Stimulated activated CD8-positive, alpha-beta memory T cell treated with anti-CD3 and anti-CD28 coated beads, Interleukin-4, amount 100 ng/mL, for 1 hour (primary cell): ENCODE measurements at places on chromosomes 16 and 17.

- peak; percentile 25 for DNase-seq
Measured at GRCh38 chr17:7886227-7887037, 2.2 kb upstream of the CHD3 start.

- no peak for DNase-seq
Measured at GRCh38 chr16:73317321-73317857, 269.5 kb upstream of the ZFHX3 start.

- no peak for DNase-seq
Measured at GRCh38 chr16:27226476-27226875, 23.1 kb downstream of the KDM8 start.

GRCh38 chr17:21530311-21530710 lies 154.2 kb downstream of the KCNJ12 start:
- DNase-seq = no peak

DNA sequence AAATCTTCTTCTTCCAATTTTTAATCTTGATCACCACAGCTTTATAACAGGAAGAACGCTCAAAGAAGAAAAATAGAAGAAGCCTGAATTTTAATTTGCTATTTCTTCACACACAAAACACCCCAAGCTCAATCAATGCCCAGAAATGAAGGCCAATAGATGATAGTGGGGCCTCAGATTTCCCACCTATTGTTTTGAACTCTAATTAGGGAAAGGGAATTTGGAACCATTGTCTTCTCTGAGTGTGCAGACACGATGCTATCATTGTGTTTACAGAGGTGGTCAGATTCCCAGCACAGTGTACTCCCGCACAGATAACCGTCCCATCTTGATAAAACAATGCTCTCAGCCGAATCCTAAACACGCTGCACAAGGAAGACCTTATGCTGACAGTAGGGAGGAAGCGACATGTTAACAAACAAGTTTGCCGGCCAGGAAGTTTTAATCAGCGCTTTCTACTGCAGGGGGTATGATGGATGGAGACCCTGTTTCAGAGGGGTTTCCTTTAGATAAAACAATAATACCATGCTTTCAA lies 684.7 kb downstream of the MAF start:
- no peak for DNase-seq

- peak; percentile 41 for DNase-seq
Measured at GRCh38 chr16:70653809-70654771, 7.7 kb downstream of the IL34 start.

DNA sequence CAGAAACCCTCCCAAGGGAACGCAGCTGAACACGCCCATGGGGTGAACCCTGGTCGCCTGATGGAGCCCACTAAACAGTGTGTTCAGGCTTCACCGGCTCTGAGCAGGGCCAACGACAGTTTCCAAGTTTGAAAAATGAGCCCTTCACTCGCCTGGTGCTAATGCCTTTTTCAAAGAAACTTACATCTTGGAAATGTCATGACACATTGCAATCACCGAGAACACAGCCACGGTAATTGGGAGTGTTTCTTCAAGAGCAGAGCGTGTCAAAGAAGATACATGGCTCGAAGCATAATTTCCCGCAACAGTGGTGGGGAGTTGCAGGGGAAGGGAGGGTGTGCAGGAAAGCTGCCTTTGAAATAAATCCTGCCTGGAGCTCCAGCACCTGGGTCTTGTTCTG lies 463.2 kb downstream of the TMEM114 start:
- no peak for DNase-seq

DNA sequence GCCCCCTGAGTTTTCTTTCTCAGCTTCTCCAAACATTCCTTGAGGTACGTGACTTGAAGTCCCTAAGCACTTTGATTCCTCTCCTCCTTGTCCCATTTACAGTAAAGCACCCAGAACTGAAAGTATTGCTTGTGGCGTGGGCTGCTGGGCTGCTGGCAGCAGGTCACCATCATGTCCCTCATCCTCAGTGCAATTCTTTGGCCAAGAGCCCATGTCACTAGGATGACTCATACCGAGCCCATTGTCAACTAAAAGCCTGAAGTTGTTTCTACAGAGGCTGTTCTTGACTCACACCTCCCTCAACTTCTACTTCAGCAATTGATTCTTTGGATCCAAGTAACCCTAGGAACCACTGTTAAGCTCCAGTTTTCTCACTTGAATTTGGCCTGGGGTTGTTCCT lies 54.3 kb downstream of the KPNA2 start:
- DNase-seq = no peak

- DNase-seq = no peak
Measured at GRCh38 chr16:73172973-73173709, 125.2 kb upstream of the ZFHX3 start.

DNA sequence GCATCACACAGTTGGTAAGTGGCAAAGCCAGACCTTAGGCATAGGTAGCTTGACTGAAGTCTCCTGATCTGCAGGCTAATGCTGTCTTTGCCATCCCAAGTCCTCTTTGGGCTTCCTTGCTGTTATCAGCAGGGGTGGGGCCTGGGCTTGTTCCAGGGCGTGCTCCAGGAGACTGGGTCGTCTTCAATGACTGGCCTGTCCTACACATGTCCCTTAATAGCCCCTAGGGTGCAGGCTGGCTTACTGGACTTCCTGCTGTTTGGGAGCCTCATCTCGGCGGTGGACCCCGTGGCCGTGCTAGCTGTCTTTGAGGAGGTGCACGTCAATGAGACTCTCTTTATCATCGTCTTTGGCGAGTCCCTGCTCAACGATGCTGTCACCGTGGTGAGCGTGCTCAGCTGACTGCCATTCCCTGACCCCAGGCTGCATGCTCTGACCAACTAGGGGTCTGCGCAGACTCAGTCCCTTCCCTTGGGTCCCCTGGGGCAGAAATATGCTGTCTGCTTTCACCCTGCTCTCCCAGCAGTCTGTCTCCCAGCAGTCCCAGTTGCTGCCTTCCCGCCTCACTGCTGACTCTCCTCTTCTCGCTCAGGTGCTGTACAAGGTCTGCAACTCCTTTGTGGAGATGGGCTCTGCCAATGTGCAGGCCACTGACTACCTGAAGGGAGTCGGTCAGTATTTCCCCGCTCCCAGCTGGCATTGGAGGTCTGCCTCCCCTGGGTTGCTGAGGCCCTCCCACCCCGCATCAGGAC lies 6.2 kb downstream of the SLC9A5 start:
- DNase-seq = no peak

GRCh38 chr17:5942687-5943086 lies 127.5 kb upstream of the WSCD1 start:
- no peak for DNase-seq

DNA sequence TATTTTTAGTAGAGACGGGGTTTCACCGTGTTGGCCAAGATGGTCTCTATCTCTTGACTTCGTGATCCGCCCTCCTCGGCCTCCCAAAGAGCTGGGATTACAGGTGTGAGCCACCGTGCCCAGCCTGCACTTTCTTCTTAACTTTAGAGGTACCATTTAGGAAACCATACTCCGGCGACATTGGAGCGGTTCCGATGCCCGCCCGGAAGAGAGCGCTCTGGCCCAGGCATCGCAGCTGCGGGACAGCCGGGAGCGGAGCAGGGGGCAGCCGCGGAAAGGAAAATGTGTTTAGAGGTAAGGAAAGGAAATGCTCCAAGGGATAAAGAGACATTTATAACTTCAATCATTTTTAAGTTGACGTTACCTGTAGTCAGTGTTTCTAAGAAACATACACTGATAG lies 6.0 kb upstream of the HS3ST3B1 start:
- DNase-seq = no peak

DNA sequence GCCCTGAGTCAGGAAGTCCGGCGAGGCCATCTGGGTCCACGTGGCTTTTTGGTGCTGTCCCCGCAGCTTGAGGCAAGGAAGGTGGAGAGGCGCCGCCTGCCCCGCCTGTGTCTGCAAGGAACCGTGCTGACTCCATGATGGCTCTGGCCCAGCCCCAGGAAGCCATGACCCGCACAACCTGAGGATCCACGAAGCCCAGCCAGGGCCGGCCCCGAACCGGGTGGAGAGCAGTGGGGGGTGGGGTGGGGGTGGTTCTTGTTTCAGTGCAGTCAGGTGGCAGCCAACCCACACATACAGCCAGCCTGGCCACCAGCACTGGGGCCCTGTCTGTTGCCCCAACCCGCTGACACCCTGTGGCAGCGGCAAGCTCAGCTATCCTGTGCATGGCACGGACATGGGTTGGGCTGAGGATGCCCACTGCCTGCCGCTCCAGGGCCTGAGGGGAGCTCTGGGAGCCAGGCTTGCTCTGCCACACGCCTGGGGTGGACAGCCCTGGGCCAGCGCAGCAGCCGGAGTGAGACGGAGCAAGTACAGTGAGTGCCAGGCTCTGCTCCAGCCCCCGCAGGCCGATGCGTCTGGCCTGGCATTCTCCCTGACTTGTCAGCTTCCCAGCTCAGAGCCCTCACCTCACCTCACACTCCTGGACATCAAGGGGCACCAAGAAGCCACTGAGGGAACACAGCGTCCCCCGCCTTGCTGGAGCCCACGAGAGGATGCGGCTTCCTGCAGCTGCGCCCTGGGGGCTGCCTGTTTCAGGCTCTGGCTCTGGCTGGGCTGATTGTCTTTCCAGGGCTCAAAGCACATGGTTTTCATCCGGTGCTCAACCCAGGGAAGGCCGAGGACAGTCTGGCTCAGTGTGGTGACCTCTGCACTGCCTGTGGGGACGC lies 68.8 kb downstream of the LMF1 start:
- DNase-seq = no peak

- DNase-seq = no peak
Measured at GRCh38 chr16:74291176-74291575, 5.4 kb upstream of the PSMD7 start.

DNA sequence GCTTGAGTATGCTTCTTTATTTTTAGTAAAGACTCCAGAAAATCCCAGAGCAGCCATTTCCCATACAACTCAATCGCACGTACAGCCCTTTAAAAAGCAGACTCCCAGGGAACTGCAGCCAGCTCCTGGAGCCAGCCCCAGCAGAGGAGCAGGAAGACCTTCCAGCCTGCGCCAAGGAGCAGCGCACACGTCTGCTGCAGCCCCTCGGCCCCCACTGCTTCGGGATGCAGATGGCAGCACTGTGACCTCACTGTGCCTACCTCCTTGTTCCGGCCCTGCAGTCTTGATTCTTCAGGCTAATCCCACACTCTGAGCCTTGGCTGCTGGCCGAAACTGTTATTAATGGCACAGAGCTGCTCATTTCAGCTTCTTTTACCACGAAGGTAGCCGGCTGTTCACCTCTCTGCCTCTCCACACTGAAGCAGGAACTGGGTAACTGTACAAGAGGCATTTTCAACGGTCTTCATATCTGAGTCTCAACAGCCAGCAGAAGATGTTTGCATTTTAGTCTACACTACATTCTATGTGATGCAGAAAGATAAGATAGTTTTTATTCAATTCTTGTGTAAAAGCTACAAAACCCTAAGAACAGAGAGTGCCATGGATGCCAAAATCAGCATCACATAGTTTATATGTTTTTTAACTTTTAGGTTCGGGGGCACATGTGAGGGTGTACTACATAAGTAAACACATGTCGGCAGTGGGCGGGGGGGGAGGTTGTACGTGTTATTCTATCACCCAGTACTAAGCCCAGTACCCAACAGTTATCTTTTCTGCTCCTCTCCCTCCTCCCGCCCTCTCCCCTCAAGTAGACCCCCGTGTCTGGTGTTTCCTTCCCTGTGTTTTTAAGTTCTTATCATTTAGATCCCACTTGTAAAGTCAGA lies 130.9 kb downstream of the ANKRD11 start:
- DNase-seq = no peak
